ENCODE measurements at places on chromosomes 2 and 18.

DNA sequence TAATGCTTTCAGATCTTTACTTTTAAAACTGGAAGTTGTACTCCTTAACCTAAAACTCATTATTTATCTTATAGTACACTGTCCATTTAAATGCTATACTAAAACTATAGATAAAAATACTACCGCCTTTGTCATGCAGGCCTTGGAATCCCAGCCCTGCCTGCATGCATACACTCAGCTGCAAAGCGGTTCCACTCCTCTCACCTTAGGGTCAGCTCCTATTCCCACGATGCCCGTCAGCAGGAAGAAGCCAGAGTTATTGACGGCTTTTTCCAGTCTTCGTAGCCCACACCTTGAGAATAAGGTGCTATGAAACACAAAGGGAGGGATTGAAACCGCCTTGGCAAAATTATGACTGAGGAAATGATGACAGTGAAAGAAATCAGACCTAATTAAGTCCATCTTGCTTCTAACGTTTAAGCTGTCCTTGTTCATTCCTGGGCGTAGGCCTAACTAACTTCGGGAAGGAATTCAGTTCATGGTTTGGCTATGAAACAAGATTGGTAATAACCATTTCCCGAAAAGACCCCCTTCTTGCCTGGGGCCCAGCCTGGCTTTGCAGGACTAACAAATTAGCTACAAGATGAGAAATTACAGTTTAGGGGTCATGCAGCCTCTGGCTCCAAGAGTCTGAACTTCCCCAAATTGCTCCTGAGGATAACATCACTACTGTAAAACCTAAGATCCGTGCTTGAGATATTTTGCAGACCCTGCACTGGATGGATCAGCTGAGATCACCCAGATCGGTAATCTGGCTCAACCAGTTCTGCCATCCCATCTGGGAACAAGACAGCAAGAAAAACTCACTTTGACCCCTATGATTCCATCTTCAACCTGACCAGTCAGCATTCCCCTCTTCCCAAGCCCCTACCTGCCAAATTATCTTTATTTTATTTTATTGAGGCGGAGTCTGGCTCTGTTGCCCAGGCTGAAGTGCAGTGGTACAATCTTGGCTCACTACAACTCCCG lies 17.1 kb downstream of the EPB41L5 start:
- DNase-seq: no peak

- DNase-seq: no peak
Observed at GRCh38 chr18:36610258-36610657, 218.5 kb downstream of the TPGS2 start.

- no peak for DNase-seq
Observed at GRCh38 chr2:165796129-165796528, 2.1 kb upstream of the GALNT3 start.

DNA sequence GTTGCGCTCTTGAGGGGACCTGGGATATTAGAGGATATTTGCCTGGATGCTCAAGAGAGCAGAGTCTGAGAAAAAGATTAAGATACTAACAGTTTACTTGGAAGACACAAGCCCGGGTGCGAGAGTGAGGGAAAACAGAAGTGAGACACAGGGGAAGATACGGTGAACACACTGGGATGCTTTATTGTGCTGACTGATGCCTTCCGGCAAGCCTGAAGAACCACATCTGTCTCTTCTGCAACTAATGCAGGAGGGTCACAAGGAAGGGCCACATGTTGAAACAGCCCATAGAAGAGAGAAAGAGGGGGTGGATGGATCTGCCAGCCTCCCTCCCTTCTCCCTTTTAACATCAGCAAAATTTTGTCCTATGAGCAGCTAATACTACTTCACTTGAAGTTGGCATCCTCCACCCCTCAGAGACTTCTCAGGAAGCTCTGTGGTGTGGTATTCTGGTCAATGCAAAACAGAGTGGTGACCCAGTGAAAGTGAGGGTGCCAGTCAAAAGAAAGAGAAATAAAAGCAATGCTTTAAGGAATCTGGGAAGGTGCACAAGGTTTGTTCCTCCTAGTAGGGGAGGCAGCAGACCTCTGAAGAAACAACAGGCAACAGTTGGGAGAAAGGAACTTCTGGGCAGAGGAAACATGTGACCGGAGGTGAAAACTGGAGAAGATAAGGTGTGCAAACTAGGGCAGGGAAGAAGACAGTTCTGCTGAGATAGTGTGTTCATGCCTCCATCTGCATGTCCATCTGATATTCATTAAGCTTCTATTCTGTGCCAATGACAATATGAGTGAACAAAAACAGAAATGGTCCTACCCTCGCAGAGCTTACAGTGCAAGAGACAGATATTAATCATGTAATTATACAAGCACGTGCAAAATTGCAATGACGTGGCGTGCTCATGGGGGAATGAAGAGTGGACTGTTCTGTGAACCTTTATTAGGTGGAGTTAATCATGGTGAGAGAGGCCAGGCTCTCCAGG lies 107.1 kb downstream of the LYPD6B start:
- DNase-seq: no peak

DNA sequence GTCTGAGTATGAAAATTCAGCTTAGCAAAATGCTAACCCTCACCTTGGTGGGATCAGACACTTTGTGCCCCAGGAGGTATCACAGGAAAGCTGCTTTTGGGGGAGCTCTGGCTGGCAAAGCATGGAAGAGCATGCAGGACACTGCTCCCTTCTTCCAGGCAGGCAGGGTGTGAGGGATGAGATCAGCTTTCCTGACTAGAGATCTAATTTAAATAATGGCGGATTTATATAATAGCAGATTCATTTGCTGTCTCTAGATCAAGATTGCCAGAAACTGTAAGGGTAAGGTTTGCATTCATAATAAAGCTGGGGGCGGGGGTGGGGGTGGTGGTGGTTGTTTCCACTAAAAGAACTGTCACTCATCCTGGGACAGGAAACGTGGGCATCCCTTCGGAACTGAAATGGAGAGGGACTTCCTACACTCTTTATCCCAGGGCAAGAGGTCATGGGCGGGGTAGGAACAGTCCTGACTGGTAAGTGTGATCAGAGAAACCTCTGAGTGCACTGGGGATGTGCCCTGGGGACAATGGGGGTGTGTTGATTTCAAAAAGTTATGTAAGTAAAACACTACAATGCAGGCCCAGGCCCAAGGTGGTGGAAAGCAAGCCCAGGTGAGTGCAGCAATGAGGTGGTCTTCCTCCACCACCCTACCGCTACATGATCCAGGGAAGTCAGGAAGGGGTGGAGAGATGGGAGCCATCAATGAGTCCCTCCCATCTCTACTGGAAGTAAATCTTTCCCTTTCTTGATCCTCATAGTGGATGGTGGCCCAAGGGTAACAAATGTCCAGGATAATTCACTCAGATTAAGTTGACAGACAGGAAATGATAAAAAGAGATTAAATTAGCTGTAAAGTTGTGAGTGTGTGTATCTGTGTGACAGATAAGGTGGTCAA lies 171.4 kb upstream of the SERPINE2 start:
- no peak for DNase-seq

DNA sequence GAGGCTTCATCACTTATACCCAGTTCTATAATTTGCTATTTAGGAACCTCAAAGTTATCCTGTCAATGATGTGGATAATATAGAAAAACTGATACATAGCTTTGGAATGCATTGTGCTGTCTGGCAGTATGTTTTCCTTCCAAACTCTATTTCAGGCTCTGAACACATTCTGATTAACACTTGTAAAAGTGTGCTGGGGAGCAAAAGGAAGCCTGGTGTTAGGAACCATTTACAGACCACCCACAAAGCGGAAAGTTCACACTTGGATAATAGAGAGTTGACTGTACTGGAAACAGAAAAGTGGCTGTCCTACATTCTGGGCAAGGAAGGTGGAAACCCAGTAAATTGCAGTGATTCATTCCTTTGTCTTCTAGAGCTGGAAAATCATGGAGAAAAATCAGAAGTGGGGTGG lies 114.5 kb upstream of the ZFP36L2 start:
- DNase-seq: no peak

GRCh38 chr18:9705183-9705829 lies 2.8 kb upstream of the RAB31 start:
- no peak for DNase-seq

DNA sequence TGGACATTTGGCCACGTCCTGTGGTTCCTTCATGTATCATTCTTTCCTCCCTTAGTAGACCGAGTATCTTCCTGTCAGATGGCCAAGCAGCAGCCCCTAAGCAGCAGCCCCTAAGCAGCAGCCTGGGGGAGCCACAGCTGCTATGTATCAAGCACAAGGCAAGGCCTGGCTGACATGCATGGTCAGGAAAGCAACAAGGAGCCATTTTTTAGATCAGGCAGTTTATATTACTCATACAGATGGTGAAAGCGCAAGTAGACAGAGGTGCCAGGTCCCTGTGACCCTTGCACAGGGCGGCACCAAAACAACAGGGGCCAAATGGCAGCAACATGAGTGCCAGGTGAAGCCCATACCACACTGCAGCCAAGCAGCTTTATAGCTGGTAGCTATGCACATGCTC lies 22.1 kb downstream of the CHCHD5 start:
- no peak for DNase-seq

DNA sequence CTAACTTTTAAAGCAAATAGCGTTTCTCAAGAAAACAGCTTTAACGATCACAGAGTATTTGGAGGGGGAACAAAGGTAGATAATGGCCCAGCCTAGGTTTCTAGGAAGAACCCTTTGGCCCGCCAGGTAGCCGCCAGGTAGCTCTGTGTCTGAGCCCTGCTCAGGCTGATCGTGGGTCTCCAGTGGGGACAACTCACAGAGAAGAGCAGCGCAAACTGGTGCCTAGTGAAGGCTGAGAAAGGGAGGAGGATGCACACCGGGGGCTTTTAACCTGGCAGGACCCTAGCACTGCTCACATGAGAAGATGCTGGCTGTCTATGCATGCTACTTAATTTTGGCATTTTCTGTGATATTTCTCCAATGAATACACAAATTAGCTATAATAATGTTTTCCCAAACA lies 5.8 kb downstream of the NGEF start:
- no peak for DNase-seq

GRCh38 chr2:16717477-16717876 lies 51.8 kb upstream of the CYRIA start:
- no peak for DNase-seq

DNA sequence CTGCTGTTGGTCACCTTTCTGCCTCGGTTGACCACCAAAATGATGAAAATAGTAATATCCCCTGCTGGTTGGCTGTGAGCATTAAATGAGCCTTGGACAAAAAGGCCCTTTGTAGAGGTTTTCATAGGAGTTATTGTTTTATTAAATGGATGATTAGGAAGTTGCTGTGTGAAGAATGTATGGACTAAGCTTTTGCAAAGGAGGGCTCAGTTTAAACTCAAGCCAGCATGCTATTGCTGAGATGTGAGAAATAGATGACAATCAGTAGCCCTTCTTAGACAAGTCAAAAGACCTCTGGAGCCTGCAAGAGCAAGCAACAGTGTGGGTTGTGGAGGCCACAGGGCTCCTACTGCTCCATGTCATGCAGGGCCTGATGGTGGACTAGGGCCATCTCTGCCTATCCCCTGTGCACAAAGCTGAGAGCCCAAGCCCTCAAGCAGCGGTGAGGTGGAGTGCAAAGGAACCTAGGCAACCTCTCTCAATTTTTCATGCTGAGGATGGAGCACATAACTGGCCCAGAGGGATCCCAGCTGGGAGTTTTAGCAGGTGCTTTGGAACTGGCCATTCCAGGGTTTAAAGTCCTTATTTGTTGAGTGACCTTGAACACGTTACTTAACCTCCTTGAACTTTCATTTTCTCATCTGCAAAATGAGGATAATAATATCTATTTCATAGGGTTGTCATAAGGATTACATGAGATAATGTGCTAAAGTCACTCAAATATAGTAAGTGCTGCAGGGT lies 37.1 kb downstream of the FOSL2 start:
- DNase-seq: no peak

- DNase-seq: no peak
Observed at GRCh38 chr2:27400348-27401135, 8.8 kb downstream of the PPM1G start.

DNA sequence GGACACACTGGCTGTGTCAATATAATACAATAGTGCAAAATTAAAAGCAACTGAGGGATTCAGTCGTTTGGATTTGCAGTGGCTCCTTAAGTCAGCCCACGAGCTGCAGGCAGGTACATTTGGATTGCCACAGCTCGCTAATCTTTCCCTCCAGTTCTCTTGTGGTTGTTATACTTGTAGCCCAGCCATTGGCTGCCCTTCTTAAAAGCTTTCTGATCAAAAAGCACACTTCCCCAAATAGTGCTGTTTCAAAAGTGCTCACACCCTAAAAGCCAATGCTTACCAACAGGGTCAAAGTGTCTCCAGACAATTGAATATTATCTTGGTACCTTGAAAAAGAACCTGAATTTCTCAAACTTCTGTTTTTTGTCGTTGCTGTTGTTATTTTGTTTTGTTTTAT lies 404.7 kb upstream of the FAM98A start:
- DNase-seq: no peak

GRCh38 chr2:13334545-13334944 lies 617.8 kb downstream of the TRIB2 start:
- no peak for DNase-seq
